ENCODE measurements at places on chromosomes 12 and 14. TPM values are rescaled to one million over a fixed set of nuclear protein-coding genes. Genes with fewer than 3 reads are reported as not detected.

RNASE7 gene
- total RNA-seq = not detected

PMEL gene
- not detected for total RNA-seq

SERPINA4 gene
- not detected for total RNA-seq

FSCB gene
- not detected for total RNA-seq

INSM2 gene
- total RNA-seq = not detected

CRIP1 gene
- total RNA-seq = 250 TPM

FLRT2 gene
- not detected for total RNA-seq

TPPP2 gene
- total RNA-seq = not detected

GPR132 gene
- 64.4 TPM for total RNA-seq

DNA sequence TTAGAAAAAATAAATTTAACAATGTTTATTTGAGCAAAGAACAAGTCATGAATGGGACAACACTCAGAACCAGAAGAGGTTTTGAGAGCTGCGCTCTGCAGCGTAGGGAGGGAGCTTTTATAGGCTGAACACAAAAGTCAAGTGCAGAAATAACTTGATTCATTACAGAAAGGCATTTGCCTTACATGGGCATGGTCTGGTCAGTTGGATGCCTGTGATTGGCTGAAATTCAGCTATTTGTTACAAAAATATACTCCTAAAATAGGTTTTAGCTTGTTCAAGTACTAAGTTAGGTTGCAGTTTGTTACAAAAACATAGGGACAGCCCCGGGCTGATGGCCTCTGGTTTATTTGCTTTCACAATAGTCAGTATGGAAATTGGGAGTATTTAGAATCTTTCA is 118.0 kb downstream of the NUAK1 start:
- H3K27me3 ChIP-seq = peaks cover 3% of the 10 kb centered on the region
- no peaks in the 10 kb centered on the region for H3K36me3 ChIP-seq
- no peak for DNase-seq
- H3K27ac ChIP-seq = no peak overlapping the region

DNA sequence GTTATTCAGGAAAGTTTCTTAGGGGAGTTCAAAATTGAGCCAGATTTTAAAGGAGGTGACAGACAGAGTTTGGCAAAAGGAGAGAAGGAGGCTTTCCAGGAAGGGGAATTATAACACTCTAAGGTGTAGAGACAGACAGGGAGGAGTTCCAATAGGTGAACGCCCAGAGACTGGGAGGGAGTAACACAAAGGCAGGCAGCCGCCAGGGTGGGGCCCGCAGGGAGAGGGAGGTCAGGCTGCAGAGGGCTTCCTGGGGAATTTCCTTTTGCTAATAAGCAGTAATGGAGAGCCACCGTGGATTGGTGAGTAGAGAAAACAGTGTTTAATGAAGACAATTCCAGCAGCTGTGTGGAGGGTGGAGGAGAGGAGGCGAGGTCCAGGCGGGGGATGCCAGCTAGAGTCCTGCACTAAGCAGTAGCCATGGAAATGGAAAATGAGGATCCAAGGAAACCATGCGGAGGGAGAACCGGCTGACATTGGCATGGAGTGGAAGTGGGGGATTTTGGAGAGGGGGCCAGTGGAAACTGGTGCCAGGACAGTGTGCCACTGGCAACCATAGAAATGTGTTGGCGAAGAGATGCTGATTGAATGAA is 22.2 kb downstream of the GRIN2B start:
- no peaks in the 10 kb centered on the region for H3K27me3 ChIP-seq
- no peaks in the 10 kb centered on the region for H3K36me3 ChIP-seq
- no peak for DNase-seq
- H3K4me3 ChIP-seq = no peak overlapping the region
- H3K27ac ChIP-seq = no peak overlapping the region

DNA sequence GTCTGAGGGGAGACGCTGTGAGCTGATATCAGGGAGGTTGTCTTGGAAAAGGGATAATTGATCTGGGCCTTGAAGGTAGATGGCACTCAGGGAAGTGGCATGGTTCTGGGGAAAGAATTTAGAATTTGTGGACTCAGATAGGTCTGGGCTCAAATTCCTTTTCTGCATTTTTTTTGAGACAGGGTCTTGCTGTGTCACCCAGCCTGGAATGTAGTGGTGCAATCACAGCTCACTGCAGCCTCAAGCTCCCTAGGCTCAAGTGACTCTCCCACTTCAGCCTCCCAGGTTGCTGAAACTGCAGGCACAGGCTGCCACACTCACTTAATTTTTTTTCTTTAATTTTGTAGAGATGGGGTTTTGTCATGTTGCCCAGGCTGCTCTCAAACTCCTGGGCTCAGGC is 98.1 kb upstream of the NCOR2 start:
- DNase-seq = no peak
- H3K4me3 ChIP-seq = no peak overlapping the region
- no peak overlapping the region for H3K27ac ChIP-seq

- no peaks in the 10 kb centered on the region for H3K27me3 ChIP-seq
- DNase-seq = no peak
These were observed 33.8 kb upstream of the PTGDR start for GRCh38 chr14:52233693-52234092.

DNA sequence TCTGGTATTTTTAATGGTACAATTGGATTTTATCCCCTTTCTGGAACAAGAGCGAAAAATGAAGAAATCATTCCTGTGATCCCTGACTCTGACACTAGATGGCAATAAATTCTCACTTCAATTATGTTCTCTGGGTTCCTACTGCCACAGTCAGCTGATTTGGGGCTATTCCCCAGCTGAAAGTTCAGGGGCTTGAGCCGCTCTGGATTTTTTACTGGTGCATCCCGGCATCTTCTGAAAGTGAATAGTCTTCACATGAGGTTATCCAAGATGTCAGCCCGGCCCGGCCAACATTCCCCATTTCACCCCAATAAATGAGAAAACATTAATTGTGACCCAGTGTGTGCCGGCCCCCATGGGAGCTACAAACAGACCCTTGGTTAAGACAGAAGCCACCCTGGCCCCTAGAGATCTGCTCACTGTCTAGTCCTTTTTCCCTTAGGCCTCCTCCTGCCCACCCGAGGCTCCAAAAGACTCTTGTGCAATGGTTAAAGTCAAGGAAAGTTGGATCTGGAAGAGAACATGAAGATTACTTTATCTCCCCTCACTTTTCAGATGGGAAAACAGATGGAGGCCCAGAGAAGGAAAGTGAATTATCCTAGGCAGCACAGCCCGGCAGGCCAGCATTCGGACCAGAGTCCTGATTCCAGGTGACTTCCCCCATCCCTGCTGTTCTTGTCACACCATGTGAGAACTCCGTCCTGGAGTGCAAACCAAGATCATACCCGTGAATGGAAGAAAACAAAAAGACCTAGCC is 20.8 kb downstream of the CKAP4 start:
- no peak overlapping the region for H3K4me3 ChIP-seq
- no peaks in the 10 kb centered on the region for H3K27me3 ChIP-seq
- DNase-seq = peak; percentile 22
- H3K27ac ChIP-seq = peak overlapping the region; percentile 52
- peaks cover 20% of the 10 kb centered on the region for H3K4me1 ChIP-seq

- no peaks in the 10 kb centered on the region for H3K4me1 ChIP-seq
- H3K36me3 ChIP-seq = no peaks in the 10 kb centered on the region
- no peak for DNase-seq
- no peak overlapping the region for H3K4me3 ChIP-seq
- no peak overlapping the region for H3K27ac ChIP-seq
These were observed 349.2 kb upstream of the FBXO33 start for GRCh38 chr14:39781466-39781865.

- H3K27me3 ChIP-seq = no peaks in the 10 kb centered on the region
- H3K27ac ChIP-seq = no peak overlapping the region
- DNase-seq = no peak
- no peak overlapping the region for H3K4me3 ChIP-seq
- H3K36me3 ChIP-seq = no peaks in the 10 kb centered on the region
- no peaks in the 10 kb centered on the region for H3K4me1 ChIP-seq
These were observed 215.6 kb upstream of the DDHD1 start for GRCh38 chr14:53368711-53369201.

DNA sequence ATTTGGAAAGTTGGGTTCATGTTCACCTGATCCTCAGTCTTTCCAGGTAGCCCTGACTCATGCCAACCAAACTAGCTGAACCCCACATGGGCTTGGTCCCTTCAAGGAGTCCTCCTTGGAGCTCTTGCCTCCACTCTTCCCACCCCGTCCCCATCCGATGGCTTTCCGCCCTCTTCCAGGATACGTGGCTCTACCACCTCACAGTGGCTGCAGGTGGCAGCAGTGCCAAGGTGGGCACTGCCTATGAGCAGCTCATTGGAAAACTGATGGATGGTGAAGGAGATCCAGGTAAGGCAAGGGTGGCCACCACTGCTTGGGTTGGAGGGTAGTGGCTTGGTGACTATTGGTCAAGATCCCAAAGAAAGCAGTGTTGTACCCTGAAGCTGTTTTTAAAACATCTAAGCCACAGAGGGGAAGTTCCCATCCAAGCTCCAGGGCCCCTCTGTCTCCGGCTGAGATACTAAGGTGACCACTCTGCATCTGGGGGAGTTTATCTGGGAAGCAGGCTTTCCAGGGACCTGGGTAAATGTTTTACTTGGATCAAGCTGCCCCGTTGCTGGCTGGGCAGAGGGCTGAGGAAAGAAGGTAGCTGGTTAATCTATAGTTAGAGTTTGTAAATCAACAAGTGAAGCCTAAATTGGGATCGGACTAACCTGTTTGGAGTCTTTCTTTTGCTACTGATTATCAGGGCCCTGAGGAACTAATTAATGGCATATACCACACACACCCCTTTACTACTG is 23.7 kb downstream of the PIGH start:
- no peaks in the 10 kb centered on the region for H3K36me3 ChIP-seq
- DNase-seq = no peak
- H3K27me3 ChIP-seq = no peaks in the 10 kb centered on the region

GRCh38 chr14:35231207-35231760 is 60.9 kb upstream of the PSMA6 start:
- H3K27me3 ChIP-seq = no peaks in the 10 kb centered on the region
- H3K4me1 ChIP-seq = peaks cover 10% of the 10 kb centered on the region
- no peaks in the 10 kb centered on the region for H3K36me3 ChIP-seq
- DNase-seq = no peak
- no peak overlapping the region for H3K4me3 ChIP-seq

DNA sequence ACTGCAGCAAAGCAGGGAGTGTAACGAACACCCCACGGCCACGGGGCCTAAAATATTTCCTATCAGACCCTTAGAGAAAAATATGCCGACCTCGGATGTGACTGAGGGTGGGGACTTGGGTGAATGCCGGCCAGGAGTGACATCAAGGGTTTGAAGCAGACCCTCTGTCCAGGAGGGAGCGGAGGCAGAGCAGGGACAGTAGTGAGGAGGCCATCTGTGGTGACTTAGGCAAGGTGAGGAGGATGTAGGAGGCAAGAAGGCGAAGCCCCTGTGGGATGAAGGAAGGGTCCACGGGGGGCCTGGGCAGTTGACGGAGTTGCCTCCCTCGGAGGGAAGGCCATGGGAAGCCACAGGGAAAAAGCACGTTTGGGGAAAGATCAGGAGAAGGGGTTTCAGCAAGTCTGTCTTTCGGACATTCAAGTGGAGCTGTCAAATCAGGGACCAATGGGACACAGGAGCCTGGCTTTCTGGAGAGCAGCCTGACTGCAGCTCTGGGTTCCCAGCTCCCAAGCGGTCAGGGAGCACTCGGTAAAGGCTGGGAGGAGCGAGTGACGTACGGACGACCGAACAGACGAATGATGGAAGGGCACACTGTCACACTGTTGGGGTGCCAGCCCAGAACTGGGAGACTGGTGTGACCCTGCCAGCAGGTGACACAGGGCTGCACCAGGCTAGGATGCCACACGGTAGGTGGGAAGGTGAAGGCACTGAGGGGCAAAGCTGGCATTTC is 74.3 kb downstream of the MOK start:
- no peak overlapping the region for H3K27ac ChIP-seq
- no peak overlapping the region for H3K4me3 ChIP-seq
- DNase-seq = no peak

DNA sequence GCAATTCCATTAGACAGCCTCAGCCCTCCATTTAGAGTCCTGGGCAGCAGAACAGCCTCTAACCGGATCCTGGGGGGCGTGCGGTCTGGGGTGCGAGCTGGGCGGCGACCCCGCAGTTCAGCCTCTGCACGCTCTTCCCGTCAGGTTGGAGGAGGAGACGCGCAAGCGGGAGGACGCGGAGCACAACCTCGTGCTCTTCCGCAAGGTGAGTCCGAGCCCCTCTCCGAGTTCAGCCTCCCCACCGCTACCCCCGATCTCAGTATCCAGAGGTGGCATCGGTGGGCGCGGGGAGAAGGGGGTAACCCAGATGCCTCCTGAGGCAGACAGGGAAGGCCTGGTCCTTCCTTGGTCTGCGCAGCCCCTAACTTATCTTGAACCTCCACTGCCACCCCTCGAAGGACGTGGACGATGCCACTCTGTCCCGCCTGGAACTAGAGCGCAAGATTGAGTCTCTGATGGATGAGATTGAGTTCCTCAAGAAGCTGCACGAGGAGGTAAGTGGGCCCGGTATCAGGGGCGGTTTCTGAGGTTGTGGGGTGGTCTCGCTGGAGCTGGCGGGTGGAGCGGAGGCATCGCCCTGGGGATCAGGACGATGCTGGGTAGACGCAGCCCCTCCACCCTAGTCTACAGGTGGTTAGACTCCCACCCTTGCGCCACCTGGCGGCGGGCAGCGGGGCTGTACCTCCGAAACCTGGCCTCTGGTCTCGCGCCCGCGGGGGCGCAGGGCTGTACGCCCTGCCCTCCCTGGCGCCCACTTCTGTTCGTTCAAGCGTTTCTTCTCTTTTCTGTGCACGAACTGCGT is 1.3 kb downstream of the PRPH start:
- peak; percentile 51 for DNase-seq
- no peaks in the 10 kb centered on the region for H3K36me3 ChIP-seq

DNA sequence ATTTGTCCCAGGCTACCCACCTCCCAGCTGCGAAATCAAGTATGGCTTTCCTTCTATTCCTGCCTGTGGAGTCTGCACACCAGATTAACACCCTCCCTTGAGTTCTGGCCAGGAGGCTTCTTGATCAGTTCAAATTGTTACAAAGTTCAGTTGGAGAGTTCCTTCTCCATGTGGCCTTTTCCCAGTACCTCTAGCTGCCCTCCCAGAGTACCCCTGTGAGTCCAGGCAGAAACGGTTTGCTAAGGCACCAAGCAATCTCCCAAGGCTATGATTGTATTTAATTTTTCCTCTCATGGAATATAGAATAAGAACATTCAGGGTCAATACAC is 49.7 kb upstream of the ERGIC2 start:
- no peak overlapping the region for H3K27ac ChIP-seq
- no peak for DNase-seq
- no peaks in the 10 kb centered on the region for H3K27me3 ChIP-seq

GRCh38 chr12:6614513-6615172 is 7.5 kb upstream of the CHD4 start:
- peak overlapping the region; percentile 40 for H3K27ac ChIP-seq
- DNase-seq = no peak
- no peak overlapping the region for H3K4me3 ChIP-seq
- H3K4me1 ChIP-seq = peaks cover 43% of the 10 kb centered on the region

Measured in CD4-positive, alpha-beta T cell (primary cell).